ENCODE measurements at places on chromosomes 3 and 15.

- no peak for DNase-seq
These were observed 372.5 kb upstream of the BCHE start for GRCh38 chr3:166209701-166210100.

DNA sequence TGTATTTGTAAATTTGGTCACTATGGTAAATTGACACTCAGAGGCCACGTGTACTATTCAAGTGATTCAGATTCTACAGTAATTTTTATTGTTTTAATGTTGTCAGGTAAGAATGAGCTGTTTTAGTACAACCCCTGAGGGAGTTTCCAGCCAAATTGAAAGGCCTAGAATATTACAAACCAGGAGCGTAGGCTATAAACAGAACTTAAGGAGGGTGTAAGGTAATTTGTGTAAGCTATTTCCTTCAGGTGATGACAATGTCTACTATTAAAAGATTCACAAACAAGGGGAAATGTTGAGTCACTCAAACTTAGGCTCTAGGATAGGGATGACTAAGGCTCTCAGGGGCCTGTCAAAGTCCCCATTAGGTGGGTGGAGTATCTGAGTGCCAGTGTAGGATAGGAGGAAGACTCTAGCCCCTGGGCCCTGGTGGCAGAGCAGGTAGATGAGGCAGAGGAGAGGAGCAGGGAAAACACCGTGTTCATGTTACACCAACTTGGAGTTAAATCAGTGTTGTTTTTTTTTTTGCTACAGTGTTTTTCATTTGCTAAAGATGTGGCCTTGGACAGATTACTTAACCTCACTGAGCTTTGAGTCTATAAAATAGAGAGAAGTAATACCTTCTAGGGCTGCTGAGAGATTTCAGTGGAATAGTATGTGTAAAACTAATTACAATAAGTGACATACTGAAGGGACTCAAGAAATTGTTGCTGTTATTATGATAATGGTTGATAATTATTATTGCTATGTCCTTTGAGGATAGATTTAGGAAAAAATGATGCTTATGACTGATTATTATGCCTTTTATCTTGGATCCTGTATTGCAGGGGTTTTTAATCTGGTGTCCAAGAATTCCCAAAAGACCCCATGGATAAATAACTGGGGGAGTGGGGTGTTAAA is 10.3 kb downstream of the TM4SF1 start:
- DNase-seq = no peak

GRCh38 chr15:66785637-66786036 is 83.6 kb downstream of the SMAD6 start:
- DNase-seq = no peak

DNA sequence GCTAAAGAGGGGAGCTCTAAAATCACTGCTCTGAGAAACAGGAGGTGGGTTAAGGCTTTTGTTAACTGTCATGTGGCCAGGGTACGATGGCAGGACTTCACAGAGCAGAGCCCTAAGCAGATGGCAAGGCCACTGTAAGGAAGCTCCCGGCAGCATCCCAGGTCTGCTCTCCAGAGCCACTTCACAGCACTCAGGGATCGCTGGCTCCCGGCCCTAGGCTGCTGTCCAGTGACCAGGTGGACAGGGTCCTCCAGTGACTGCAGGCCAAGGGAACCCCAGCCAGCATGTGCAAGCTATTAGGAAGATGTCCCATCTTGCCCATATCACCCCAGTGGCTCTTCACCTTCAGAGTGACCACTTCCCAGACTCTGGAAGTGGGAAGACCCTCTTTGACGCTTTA is 10.4 kb downstream of the TMEM41A start:
- no peak for DNase-seq

DNA sequence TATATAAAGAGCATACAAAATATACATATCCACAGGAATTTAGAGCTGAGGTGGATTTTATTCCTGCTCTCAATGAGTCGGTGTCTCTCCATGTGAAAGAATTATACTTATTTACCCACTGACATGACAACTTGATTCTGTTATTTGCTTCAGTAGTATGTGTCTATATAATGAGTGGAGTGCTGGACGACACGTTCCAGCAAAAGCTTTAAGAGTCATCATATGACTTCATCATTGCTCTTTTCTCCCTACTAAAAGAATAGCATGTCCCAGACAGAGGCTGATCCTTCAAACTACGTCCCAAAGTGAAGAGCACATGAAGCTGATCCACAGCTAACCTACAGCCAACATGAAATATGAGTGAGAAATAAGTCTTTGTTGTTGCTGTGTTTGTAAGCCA is 54.3 kb upstream of the GNB4 start:
- DNase-seq = no peak

- no peak for DNase-seq
These were observed 119.5 kb downstream of the CCNL1 start for GRCh38 chr3:157040456-157040855.

DNA sequence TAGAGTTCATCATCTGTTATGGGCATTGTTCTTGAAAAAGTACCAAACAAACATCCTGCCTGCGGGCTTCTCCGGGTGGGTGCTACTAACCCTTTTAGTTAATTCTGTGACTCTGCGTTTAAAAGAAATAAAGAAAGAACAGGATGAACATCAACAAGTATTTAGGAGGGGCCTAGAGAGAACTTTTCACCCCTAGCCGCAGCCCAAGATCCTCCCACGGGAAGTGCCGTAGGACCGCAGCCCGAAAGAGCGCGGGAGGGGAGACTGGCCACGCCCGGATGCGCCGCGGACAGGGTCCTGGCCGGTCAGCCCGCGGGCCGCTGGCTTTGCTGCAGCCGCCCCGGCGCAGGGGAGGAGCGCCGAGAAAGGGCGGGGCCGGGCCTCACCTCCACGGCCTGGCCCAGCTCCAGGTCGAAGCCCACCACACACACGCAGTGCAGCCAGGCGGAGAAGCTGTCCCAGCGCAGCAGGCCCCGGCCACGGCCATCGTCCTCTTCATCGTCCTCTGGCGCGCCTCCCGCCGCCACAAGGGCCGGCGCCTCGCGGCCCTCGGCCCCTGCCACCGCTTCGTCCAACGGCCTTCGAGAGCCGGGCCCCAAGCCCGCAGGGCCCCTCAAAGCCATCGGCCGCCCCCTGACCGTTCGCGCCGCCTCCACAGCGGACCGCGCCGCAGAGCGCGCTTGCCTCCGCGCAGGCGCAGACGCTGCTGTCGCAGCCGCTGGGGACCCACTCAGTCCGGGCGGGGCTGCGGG is at the start of gene DENND6A:
Gene DENND6A (minus strand): TSS at position 682 of the 752 bp plus-strand sequence. CDS start 59 bp downstream, at position 623.
- peak; percentile 95 for DNase-seq

DNA sequence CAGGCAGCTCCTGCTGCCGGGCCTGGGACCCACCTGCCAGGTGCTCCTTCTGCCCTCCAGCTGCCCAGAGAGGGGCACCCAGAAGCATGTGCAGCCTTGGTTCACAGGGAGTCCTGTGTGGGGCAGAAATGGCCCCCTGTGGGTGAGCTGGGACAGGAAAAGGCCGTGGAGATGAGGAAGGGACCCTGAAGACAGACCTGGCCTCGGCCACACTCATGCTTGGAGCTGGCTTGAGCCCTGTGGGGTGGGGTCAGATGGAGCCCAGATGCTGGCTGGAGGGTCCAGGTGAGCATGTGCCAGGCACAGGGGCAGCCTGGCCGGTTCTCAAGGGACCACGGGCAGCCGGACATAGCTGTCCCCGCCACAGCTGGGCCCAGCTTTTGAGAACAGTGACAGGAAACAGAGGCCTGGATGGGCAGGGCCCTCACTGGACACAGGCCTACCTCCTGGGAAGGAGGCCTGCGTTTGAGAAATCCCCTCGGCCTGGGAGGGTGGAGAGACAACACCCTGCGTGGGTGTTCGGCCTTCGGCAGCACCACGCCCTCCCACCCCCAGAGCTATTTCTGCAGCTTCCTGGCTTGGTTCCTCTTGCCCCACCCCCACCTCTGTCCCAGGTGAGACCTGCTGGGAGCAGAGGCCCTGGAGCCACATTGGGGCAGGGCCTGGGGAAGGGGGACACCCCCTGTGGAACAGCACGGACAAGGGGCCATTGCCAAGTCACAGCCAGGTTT is 132.6 kb upstream of the MEF2A start:
- peak; percentile 27 for DNase-seq

GRCh38 chr15:47398594-47398993 is 318.7 kb upstream of the SEMA6D start:
- DNase-seq = no peak

DNA sequence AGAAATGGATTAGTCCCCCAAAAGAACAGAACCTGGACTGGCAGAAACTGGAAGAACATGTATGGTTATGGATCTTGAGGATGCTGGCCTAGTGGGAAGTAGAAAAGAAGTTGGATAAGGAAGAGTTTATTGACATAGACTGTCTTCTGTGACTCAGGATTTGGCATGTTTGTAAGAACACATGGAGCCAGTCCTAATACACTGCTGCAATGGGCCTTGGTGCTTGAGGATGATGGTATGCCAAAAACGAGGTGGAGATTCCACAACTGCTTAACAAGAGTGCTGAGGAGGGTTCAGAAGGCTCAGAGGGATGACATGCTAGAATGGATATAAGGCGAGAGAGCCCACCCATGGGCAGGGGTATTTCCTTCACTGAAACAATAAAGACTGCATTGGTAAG is 22.4 kb downstream of the LZTFL1 start:
- DNase-seq = no peak

DNA sequence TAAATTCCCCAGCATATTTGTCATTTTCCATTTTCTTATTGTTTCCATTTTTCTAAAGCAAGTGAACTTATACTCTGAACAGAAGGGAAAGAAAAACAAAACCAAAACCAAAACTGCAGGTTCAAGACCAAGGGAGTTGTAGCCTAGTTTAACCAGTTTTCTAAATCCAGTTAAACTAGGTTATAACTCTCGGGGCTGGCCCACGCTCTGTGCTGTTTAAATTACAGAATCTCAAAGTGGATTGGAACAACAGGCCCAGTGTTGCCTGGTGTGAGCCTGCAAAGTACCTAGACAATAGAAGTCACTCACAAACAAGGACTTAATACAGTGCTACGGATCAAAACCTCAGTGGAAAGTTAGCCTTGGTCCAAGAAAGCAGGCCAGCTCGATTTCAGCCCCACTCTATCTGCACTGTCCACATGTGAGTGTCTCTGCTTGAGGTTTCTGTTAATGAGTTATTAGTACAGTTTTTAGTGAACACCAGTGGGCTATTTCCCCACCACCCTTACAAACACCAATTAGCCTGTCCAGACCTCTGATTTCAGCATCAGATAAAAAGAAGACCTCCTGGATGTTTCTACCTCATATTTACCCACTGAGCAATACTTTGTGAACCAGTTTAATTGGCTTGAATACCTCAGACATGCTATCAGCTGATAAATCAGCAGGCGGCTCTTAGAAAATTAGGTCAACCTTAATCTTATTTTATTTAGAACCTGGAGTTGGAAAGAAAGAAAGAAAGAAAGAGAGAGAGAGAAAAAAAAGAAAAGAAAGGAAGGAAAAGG is 93.8 kb upstream of the PDZRN3 start:
- no peak for DNase-seq

GRCh38 chr3:43522727-43523362 is 99.0 kb downstream of the ANO10 start:
- DNase-seq = no peak

- DNase-seq = no peak
These were observed 30.5 kb downstream of the RAD54L2 start for GRCh38 chr3:51568996-51569395.

- no peak for DNase-seq
These were observed 321.1 kb downstream of the ZIC1 start for GRCh38 chr3:147730284-147730683.

DNA sequence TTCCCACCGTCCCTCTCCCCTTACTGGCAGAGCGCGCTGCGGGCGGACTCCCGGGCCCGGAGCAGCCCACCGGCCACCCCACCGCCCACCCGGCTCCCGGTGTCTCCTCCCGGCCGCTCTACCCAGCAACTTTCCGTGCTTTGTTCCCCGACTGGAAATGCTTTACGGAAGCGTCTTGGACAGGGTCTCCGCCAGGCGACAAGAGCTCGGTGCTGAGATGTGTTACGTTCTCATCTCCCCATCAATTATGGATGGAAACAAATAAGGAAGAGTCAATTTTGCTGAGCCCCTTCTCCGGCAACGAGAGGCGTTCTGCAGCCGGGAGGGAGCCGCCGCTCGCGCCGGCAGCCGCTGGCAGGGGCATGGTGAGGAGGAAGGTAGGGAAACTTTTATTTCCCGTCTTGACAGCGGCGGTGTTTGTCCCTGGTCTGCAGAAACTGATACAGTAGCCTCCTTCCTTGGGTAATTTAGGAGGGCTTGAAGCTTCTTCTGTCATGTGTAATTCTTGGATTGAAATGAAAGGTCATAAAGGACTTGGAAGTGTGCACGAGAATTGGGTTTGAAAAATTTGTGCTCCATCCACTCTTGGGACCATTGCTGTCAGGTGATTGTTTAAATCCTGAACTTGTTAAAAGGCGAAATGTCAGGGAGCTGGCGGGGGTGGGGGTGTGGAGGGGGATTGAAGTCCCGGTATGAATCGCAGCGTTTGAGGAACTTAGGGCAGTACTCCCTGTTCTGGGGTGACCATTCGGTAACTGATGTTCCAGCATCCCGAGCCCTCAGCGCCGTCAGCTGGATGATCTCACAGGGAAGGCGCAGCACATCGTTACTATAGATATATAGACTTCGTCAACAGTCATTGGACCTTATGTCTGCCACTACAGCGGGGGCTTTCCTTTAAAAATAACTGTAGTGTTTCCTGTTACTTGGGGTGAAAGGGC is 1.5 kb downstream of the SEMA6D start:
- DNase-seq = peak; percentile 70

DNA sequence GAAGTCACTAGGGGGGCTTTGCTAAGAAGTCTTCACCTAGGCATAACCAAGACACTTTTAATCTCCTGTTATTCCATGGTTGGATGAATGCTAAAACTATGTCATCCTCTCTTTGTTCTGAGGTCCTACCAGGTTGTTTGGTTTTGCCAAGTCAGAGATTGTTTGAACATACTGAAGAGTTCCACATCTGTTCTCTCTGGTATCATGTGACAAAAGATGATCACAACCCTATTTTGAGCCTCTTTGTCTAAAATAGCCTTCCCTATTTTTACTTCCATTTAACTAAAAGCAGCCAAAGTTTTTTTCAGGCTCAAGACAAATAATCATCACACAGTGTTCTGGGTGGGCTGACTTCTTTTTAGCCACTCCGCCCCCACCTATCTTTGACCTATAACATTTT is 218.4 kb upstream of the LMCD1 start:
- DNase-seq = no peak
